NCI-H226 (cell line): ENCODE measurements at places on chromosomes 7 and 10.

- no peak for DNase-seq
Observed at GRCh38 chr10:34109495-34109894, 705.6 kb downstream of the PARD3 start.

DNA sequence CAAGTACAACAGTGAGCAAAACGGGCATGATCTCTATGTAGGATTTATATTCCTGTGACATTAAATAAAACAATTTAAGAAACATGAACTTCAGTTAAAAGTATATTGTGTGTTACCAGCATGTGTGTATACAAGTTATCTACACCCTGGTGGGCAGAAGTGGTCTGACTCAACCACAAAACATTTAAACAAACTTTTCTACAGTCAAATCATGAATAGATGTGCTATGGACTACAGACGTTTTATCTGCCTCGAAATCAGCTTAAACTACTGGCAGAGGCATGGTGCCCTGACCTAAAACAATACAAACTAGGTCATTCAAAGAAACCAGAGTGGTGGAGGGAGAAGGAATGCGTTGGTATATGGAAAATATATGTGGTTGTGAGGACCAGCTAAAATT lies 3.6 kb downstream of the ARL3 start:
- DNase-seq, result peak; percentile 65

GRCh38 chr7:36336390-36336789 lies 53.3 kb upstream of the ANLN start:
- DNase-seq, result no peak

DNA sequence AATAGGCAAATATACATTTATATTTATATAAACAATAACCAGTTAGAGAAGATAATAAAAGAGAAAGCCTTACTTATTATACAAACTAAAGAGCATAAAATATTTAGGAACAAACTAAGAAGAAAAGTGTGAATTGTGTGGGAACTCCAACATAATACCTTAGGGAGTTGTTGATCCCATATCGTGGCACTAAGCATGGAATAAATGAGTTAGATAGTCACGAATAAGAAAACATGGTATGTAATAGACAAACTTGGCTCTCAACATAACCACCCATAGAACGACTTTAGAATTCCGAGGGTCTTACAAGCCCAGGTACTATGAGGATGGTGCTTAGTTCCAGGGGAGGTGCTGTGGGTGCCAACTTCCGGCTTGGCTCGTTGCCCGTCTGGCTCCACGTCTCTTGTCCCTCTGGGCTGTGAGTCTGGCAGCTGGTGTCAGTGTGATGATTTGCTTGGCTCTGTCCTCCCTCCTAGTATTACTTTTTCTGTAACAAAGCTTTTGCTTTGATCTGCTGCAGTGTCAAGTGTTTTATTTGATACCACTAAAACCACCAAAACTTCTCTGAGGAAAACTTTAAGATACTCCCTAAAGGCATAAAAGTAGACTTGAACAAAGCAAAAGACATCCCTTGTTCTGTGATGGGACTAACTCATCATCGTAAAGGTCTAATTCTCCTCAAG lies 9.5 kb upstream of the RBM20 start:
- no peak for DNase-seq

GRCh38 chr7:75968561-75969001 lies 25.8 kb downstream of the TMEM120A start:
- DNase-seq, result no peak

DNA sequence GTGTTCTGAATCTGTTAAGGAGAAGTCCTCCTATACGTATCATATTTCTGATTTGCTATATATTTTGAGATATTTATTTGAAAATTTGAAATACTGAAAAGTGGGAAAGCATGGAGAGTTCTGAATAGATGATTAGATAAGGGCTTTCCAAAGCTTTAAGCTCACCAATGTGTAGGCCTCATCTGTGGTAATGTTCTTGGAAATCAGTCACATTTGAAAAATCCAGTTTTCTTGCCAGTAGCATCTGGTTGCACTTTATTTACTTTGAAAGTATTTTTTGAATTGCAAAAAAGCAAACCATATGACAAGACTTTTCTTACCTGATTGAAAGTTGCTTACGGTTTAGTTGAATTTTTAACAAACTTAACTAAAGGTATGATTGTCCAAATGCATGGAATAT lies 21.7 kb downstream of the ADD3 start:
- no peak for DNase-seq

DNA sequence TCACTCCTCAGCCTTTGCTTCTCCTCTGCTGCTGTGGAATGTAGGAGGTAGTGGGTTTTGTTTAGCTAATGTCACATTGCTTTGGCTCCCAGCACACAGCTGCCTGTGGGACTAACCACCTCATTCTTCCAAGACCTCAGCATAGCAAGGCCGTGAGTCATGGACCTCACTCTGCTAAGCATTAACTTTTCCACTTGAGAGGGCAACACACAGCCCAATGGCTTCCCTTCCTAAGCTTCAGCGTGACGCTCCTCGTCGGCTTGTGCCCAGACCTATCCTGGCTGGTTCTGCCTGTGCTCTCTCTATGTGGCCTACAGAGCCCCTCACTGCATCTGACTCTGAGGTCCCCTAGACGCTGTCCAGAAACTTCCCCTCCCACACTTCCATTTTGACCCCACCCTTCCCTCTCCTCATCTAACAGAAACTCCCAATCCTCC lies 23.3 kb downstream of the MYOF start:
- peak; percentile 98 for DNase-seq

DNA sequence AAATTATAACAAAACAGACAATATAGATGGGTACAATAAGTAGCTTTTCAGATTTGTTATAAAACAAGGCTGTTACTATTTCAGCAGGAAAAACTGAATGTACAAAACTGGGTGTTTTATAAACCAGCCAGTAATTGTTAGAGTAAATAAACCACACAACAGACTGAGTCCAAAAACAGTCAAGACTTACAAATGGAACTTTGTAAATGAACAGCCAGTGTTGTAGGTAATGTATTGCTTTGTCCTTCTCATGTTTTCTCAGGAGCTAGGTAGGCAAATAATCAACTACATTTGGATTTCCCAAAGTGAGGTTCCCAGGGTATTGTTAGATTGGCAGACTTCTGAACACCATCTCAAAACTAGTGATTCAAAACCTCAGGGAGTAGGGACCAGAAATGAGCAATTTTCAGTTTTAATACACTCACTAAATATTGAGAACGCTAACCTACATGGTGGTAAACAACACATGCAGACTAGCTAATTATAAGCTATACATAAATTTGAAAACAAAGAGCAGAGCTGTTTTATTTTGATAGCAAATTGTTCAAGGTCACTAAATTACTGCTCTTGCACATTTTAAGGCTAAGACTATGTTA lies 36.2 kb downstream of the HERPUD2 start:
- no peak for DNase-seq

- no peak for DNase-seq
Observed at GRCh38 chr7:71735961-71736556, 604.1 kb downstream of the GALNT17 start.

DNA sequence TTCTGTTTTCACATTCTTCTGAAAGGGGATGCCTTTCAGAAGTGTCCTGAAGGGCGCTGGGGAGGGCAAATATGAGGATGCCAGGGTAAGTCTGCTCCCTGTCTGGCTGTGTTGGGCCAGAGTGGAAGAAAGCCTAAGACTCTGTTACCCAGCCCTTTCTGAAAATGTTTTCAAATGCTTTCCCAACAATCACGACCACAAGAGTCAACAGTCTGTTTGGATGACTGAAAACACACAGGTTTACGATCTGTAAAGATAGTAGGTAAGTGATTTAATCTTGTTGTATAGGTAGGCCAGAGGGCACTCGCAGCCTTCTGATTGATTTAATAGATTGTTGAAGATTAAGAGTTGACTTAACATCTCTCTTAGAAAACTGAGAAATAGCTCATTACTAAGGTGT lies 13.2 kb downstream of the SGPL1 start:
- DNase-seq, result no peak

DNA sequence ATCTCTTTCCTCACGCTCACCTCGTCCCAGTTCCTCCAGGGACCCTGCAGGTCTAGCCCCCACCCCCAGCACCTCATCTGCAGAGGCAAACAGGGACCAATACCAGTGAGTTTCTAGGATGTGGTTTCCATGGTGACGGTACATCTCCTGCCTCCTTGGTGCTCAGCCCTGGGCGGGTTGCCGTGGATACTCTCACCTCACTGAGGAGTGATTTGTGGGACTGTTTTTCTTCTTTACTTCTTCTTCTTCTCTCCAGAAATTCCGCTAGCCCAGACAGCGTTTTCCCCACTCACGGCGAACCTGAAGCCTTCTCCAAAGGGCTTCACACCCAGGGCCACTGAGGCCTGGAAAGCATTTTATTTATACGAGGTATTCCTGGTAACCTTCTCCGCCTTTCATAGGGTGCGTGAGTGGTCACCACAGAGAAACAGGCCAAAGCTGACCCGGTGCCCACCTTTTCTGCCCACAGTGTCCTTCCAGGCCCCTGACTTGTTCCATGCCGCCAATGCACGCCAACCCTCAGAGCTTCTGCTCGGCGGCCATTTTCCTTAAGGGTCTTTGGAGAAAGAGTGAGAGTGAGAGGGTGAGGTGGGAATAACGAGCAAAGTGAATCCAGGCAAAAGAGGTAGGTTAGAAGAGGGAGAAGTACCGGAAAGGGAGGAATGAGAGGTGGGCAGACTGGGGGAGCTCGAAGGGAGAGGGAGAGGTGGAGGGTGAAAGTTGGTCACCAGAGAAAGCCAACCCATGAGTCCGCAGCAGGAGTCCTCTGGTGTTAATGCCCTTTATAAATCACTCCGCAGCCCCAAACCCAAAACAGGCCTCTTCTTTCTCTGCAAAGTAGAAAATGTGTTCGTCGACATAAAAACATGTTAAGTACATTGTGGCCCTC lies 15.5 kb downstream of the FAM241B start:
- DNase-seq, result no peak

- no peak for DNase-seq
Observed at GRCh38 chr10:42942279-42942950, 134.5 kb upstream of the RET start.

GRCh38 chr10:85379338-85379737 lies 987.3 kb downstream of the GRID1 start:
- DNase-seq, result no peak

DNA sequence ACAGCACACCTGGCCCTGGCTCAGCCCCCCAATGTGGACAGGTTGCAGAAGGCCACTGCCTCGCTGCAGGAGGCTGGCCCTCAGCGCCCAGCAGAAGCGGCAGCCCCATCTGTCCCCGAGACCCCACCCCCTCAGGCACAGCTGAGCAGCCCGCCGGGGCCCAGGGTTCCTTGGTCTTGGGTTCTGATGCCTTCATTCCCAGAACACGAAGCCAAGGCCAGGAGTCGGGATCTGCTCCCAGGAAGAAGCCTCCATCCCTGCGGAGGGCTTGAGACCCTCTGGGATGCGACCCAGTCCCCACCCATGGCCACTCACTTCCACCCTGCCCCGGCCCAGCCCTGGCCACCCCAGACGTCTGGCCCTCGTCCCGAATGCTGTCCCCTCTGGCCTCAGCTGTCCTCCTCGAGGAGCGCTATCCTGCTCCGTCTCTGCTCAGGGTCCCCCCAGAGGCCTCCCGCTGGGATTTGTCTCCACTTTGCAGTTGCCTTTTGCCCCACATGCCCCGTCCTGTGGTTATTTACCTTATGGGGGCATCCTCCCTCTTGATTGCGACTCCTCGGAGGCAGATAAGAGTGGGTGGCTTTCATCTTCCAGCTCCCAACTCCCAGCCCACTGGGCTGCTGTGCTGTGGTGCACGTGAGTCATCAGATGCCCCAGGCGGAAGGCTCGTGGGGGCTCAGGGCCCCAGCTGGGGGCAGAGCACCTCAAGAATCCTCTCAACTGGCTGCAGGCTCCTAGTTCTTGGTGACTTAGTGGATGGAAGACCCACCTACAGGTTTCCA lies 97.5 kb downstream of the MKI67 start:
- DNase-seq, result no peak

GRCh38 chr10:18321371-18321770 lies 181.1 kb downstream of the CACNB2 start:
- no peak for DNase-seq

DNA sequence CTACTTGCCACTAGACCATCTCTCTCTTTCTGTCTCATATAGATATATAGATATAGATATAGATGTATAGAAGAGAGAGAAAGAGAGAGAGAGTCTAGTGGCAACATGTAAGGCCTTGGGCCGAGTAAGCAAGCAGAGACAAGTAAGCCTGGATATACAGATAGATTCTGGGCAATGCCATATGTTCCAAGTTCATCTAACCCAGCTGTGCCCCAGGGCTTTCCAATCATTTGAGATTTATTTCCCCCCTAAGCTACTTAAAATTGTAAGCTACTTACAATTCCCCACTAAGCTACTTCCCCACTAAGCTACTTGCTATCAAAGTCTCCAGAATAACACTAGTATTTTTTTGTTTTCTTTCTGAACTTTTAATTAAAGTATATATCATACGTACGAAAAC lies 1094.1 kb downstream of the DNAJB9 start:
- no peak for DNase-seq

GRCh38 chr10:103882285-103883007 lies 27.1 kb upstream of the SH3PXD2A start:
- DNase-seq, result no peak

GRCh38 chr10:119241066-119241465 lies 33.7 kb downstream of the GRK5 start:
- DNase-seq, result no peak

DNA sequence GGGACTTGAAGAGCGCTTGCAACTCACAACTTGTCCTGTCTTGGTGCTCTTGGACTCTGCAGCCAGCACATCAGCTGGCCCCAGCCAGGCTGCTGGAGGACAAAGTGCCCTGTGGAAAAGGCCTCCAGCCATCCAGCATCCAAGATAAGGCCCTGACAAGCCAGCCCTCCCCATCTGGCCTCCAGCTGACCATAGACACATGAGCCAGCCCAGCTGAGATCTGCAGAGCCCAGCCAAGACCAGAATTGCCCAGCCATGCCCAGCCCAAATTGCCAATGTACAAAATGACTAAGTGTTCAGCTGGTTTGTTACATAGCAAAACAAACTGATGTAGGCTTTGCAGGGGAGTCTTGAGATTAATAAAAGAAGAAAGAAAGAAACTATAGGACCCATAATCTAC lies 36.0 kb upstream of the FRMD4A start:
- DNase-seq, result peak; percentile 28

DNA sequence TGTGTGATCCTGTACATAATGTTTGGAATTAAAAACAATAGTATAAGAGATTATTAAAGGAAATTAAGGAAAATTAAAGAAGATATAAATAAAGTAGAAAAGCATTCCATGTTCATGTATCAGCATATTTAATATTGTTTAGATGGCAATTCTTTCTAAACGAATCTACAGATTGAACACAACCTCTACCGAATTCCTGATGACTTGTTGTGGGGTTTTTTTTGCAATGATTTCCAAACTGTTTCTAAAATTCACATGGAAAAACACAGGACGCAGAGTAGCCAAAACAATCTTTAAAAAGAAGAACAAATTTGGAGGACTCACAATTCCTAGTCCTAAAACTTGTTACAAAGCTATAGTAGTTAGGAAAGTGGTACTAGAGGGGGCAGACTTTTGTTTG lies 573.4 kb upstream of the IGFBP3 start:
- no peak for DNase-seq

DNA sequence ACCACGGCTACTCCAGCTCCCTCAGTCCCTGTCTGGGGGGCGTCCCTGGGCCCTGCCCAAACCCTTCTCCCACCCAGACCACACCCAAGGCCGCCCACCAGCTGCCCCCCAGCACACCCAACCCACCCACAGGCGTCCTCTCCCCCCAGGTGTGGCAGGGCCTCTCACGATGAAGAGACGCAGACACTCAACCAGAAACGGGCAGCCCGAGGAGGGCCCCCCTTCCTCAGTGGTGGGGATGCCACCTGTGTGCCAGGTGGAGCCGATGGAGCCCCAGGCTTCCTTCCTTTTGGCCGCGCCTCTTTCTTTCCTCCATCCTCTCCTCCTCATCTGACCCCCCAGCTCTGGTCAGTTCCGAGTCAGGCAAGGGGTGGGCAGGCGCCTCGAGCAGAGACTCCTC lies 28.7 kb downstream of the ADGRA1 start:
- DNase-seq, result no peak
